A549 treated with ZK216348 at 1 μM for 4 hours (cell line): ENCODE measurements at places on chromosomes 3 and 15. TPM values are rescaled to one million over a fixed set of nuclear protein-coding genes. Genes with fewer than 3 reads are reported as not detected.

Gene CADPS
- total RNA-seq, result not detected in 5 replicates

Gene GOLGA8S
- 0.12 to 0.25 TPM (median 0.18 TPM) in 5 replicates for total RNA-seq

Gene KLHL40
- total RNA-seq, result not detected in 5 replicates

Gene CHRNB4
- total RNA-seq, result 0.39 to 1.8 TPM (median 0.80 TPM) in 5 replicates

Gene TRIM59
- 6.0 to 9.5 TPM (median 8.1 TPM) in 5 replicates for total RNA-seq

Gene SLC51B
- total RNA-seq, result 13.1 to 18.9 TPM (median 15.7 TPM) in 5 replicates

Gene DNAH12
- 0.08 to 0.21 TPM (median 0.15 TPM) in 3 of 5 replicates, not detected in the others for total RNA-seq

Gene ARNT2
- total RNA-seq, result 13.2 to 19.2 TPM (median 16.0 TPM) in 5 replicates

Gene SLC22A13
- total RNA-seq, result 0.13 TPM in 1 of 5 replicates, not detected in the others

Gene SLC15A2
- total RNA-seq, result 0.02 to 0.95 TPM (median 0.16 TPM) in 4 of 5 replicates, not detected in the other

Gene SOX14
- total RNA-seq, result not detected in 5 replicates

Gene POLQ
- 6.3 to 7.9 TPM (median 7.2 TPM) in 5 replicates for total RNA-seq

Gene CHRM5
- total RNA-seq, result 0.07 TPM in 1 of 5 replicates, not detected in the others

Gene LRRN1
- total RNA-seq, result not detected in 5 replicates

Gene TNFSF10
- 0.14 TPM in 1 of 5 replicates, not detected in the others for total RNA-seq

Gene CDHR4
- total RNA-seq, result 0.13 to 0.35 TPM (median 0.23 TPM) in 5 replicates

Gene OR5K4
- not detected in 5 replicates for total RNA-seq

Gene ZNF280D
- total RNA-seq, result 12.5 to 16.6 TPM (median 14.1 TPM) in 5 replicates

Gene SGO1
- 10.4 to 24.2 TPM (median 14.2 TPM) in 5 replicates for total RNA-seq

Gene ATP13A5
- total RNA-seq, result not detected in 5 replicates

Gene CA12
- total RNA-seq, result 141 to 185 TPM (median 171 TPM) in 5 replicates

Gene CHAC1
- 4.3 to 8.5 TPM (median 6.2 TPM) in 5 replicates for total RNA-seq

Gene RHOV
- total RNA-seq, result 4.7 to 6.1 TPM (median 5.1 TPM) in 5 replicates

Gene CYP1A2
- not detected in 5 replicates for total RNA-seq

Gene FURIN
- total RNA-seq, result 30.5 to 67.8 TPM (median 56.7 TPM) in 5 replicates

Gene SCAANT1
- not detected in 5 replicates for total RNA-seq

Gene PIF1
- 11.6 to 25.2 TPM (median 19.5 TPM) in 5 replicates for total RNA-seq

Gene GNAT1
- total RNA-seq, result 0.07 TPM in 1 of 5 replicates, not detected in the others

Gene CLDN16
- 0.07 to 0.34 TPM in 2 of 5 replicates, not detected in the others for total RNA-seq

Gene GATM
- total RNA-seq, result 1.8 to 4.2 TPM (median 2.2 TPM) in 5 replicates

Gene CPLX3
- 0.07 TPM in 1 of 5 replicates, not detected in the others for total RNA-seq
